Stimulated activated CD8-positive, alpha-beta memory T cell treated with anti-CD3 and anti-CD28 coated beads, Interleukin-7, amount 100 ng/mL, for 1 hour (primary cell): ENCODE measurements at places on chromosomes 4 and X.

DNA sequence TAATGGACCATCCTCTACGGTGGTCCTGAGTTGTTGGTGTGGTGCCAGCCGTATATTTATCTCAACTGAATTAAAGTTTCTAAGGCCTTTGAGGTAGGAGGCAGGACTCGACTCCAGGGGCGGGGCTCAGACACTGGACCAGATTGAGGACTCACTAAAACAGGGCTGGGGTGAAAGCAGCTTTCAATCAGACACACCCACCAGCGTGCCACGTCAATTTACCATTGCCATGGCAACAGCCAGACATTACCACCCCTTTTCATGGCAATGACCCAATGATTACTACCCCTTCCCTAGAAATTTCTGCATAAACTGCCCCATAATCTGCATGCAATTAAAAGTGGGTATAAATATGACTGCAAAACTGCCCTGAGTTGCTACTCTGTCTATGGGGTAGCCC is 6.7 kb upstream of the TLR1 start:
- DNase-seq, result no peak

DNA sequence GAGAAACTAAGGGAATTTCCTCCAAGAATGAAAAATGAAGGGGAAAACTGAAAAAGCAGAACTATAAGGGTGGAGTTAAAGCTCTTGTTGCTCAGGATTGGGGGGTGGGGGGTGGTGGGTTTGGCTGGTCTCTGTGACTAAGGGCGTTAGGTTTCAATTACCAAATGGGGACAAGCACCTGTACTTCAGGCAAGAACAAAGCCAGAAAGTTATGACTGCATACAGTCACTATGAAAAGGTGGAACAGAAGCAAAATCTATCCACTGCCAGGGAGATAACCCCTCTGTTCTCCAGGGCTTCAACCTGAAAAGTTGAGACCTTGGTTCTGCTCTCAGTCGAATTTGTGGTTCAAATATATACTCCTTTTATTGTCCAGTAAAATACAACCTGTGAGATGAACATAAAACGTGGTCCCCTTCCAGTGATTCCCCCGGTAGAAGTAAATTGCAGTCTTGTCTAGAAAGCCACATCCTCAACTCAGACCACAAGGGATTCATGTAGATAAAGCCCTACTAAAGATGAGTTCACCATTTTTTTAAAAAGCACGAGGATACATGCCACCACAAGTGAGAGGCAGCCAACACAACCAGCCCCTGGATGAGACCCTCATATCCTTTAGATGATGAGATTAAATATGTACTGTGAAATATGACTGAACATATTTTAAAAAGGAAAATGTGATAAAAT is 257.1 kb upstream of the RPS6KA3 start:
- no peak for DNase-seq

DNA sequence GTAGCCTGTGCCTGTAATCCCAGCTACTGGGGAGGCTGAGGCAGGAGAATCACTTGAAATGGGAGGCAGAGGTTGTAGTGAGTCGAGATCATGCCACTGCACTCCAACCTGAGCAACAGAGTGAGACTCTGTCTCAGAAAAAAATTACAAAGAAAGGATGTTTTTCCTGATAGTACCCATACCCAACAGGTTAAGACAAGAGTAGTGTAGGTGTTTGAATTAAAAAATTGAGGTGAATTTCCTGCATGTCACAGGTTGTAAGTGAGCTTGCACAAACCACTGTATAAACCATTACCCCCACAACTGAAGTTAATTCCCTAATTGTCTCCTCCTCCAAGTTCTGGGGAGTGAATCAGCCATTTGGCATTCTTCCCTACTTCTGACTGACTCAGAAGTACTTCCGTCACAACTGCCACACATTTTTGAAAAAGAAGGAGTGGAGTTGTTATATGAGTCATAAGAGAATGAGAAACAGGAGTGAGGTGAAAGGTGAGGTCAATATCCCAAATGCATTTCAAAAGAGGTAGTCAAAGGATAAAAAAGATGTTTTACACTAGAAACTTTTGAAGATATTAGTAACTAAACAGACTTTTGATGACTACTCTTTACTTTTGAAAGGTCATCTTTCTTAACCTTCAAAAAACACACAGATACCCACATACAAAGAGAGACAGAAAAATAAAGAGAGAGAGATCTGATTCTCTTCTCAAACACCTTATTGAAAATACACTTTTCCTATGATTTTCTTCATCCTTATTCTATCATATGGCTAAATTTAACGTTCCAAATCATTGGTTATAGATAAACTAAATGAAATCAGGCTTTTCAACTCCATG is 134.5 kb downstream of the BTC start:
- no peak for DNase-seq

- DNase-seq, result no peak
These were observed 43.7 kb downstream of the ANTXR2 start for GRCh38 chr4:80029364-80029763.

DNA sequence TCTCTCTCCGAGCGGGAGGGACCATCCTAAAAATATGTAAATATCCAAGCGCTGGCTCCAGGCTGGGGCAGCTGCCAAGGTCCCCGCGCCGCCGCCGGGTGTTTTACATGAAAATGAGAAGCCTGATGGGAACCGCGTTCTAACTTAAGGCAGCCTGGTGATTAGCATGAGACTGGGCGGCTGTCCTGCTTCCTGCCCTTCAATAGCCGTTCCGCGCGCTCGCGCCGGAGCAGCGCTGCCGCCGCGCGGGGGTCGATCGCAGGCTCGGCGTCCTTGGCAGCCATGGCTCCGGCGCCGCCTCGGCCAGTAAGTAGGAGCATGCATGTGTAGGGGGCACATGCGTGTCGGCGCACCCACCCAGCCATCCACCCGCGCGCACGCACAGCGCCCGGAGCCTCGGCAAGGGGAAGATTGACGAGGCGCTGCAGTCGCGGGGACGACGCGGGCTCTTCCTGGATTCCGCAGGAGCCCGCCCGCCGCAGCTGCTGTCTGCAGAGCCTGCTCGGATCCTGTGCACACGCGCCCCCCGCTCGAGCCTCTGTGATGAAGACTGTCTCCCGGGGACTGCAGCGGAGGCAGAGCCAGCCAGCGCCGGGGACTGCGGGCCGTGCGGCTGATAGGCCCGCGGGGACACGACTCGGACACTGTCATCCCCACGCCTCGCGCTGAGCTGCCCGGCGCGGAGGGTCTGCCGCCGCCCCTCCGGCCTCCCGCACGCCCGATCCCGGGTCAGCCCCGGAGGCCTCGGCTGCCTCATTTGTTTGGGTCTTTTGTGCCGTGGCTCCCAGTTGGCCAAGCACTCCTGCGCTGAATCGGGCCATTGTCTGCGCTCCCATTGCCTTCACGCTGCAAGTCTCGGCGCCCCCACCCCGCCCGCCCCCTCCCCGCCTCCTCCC is 734 bp downstream of the STOX2 start:
- no peak for DNase-seq

DNA sequence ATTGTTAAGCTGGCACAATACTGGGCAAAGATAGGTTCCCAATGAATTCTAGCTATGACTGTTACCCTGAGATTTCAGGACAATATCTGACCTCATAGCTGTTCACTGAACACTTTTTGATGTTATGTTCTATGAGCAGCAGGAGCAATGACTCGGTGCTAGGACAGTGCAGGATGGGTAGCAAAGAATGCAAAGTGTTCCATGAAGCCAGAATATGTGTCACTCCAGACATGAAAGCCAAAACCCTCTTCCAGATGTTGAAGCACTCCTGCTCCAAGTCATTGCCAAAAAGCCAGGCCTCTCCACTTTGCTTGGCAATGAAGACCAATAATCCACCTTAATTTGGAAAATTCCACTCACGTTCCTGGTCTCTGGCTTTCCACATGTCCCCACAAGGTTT is 300.9 kb upstream of the CPEB2 start:
- no peak for DNase-seq

DNA sequence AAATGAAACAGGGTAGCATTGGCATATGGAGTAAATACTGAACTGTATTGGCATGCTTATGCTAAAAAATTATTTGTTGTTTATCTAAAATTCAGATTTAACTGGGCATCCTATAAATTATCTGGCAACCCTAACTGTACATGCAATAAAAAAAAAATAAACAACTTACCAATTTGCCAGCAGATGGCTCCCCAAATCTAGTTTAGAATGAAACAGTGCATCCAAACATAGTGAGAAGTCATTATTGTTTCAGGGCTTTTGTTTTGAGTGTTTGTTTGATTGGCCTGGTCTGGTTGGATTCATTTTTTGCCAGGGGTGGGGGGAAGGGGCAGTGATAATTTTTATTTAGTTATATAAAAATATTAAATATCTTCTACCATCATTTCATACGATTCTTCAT is 12.8 kb upstream of the NSUN7 start:
- DNase-seq, result no peak

GRCh38 chr4:74540193-74540592 is 95.3 kb downstream of the AREG start:
- DNase-seq, result no peak

DNA sequence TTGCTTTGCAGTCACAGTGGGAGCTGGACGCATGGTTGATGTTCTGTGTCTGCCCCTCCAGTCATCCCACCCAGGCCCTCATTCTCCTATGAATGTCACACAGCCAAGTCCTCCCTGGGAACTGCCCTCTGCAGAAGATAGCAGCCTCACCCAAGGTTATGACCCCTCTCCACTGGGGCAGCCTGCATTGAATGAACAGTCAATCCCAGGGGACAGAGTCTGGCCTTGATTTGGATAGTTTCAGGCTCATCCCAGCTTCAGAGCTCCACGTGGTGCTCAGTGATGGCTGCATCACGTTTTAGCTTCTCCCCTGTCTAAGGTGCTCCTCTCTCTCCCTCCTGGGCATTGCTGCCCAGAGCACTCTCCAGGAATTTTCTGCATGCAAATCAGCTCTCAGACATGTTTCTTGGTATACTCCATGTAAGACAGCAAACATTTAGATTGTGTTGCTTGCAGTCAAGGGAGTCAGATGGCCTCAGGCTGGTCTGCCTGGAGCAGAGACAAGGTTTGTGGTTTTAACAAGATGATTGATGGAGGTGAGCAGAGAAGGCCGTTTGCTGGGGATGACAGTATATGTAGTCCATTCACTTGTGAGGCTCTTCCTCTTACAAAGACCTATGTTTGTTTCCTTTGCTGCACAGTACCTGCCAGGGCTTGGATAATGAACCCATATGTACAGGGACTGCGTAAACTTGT is 56.1 kb upstream of the MSX1 start:
- DNase-seq, result no peak

DNA sequence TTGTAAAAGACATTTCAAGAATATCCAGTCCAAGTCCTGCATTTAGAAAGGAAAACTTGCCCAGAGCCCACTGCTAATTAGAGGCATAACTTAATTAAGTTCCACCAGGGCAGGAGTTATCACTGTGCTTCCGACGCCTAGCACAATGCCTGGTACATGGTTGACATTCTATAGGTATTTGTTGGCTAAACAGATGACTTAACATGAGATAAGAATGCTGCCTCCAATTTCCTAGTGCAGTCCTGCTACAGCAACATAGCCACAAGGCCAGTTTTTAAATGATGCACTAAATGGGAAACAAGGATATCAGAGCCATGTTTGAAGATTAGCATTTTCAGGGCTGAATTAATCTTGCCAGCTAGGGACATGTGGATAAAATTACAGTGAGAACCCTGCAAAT is 164.1 kb downstream of the RASL11B start:
- no peak for DNase-seq

- no peak for DNase-seq
These were observed 394.9 kb upstream of the BOD1L1 start for GRCh38 chr4:14022456-14022855.

DNA sequence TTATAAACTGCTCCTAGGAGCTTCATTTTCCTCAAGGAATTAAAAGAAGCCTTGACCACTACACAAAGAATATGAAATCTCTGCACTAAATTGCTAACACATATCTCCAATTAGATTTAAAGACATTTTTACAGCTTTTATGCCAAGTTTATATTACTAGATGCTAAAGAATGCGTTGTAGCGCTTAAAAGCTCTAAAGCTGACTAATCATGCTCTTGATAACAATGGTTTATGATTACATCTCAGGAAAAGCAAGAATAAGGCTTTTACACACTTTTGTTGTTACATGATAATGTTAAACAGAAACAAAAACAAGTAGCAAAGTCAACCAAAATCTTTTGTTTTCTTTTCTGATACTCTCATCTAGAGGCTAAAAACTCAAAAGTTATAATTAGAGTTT is 44.7 kb downstream of the SLC10A7 start:
- DNase-seq, result no peak

GRCh38 chr4:39354254-39354552 is 12.0 kb downstream of the RFC1 start:
- DNase-seq, result no peak

- no peak for DNase-seq
These were observed 57.5 kb downstream of the SRPX start for GRCh38 chrX:38163193-38163592.

DNA sequence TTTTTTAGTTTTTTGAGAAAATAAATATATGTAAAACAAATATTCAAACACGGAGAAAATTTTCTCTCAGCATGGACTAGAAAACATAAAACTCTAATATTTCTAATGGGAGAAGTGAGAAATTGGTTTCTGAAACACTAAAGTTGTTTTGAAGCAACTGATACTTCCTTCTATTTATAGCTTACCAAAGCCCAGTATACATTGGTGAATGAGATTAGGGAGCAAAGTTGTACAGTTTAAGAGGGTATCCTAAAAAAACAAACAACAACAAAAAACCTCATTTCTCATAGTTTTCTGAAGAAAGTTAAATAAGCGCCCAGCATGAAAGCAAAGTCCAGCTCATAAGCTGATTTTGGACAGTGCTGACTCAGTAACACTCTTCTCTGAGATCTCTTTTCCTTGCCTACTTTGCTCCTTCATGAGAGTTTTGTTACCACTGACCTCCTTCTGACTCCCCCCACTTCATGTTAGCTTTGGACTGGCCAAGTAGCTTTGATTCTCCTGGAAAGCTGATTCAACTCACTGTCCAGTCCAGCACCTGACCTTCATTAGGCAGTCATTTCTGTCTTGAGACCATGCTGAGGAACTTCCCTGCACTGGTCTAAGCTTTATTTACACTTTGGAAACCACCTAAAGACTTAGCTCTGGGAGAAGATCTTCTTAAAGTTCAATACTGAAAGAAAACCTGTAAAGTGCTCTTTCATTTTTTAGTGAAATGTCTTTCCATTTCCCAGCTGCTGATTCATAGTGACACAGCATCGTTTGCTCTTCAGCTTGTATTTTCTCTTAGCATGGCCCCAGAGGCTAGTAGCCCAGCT is 21.8 kb upstream of the P2RY10 start:
- no peak for DNase-seq

DNA sequence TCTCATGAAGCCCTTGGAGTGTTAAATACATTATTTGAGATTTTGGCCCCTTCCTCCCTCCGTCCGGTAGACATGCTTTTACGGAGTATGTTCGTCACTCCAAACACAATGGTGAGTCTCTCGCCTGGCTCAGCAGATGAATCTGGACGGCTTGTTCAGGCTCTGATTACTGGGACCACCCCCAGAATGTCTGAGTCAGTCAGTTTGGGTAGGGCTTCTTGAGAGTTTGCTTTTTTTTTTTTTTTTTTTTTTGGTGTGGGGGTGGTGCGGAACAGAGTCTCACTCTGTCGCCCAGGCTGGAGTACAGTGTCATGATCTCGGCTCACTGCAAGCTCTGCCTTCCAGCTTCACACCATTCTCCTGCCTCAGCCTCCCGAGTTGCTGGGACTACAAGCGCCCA is 62.4 kb upstream of the MSANTD1 start:
- DNase-seq, result no peak
